ENCODE measurements at places on chromosomes 3 and 15.

- no peak for DNase-seq
Observed at GRCh38 chr15:27592036-27592760, 506.9 kb downstream of the OCA2 start.

- no peak for DNase-seq
Observed at GRCh38 chr3:17579289-17580031, 163.0 kb downstream of the TBC1D5 start.

DNA sequence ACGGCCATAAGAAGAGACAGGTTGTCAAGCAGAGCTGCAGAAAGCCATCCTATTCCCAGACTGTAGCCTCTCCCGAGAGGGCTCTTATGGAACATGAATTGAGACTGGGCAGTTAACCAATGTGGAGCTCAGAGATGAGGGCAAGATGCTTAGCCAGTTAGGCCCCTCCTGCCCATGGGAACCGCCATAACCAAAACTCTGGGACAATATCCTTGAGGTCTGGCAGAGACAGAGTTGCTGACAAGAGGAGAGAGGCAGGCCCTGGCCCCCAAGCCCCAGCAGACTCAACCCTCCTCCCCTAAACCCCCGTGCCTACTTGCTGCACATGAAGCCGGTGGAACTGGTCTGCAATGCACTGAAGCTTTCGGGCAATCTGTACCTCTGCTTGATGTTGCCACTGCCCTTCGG is 4.8 kb downstream of the BMF start:
- DNase-seq, result no peak

GRCh38 chr15:98062869-98063268 is 102.4 kb downstream of the ARRDC4 start:
- DNase-seq, result no peak

- DNase-seq, result no peak
Observed at GRCh38 chr3:127152684-127153505, 40.0 kb upstream of the PRR23E start.

DNA sequence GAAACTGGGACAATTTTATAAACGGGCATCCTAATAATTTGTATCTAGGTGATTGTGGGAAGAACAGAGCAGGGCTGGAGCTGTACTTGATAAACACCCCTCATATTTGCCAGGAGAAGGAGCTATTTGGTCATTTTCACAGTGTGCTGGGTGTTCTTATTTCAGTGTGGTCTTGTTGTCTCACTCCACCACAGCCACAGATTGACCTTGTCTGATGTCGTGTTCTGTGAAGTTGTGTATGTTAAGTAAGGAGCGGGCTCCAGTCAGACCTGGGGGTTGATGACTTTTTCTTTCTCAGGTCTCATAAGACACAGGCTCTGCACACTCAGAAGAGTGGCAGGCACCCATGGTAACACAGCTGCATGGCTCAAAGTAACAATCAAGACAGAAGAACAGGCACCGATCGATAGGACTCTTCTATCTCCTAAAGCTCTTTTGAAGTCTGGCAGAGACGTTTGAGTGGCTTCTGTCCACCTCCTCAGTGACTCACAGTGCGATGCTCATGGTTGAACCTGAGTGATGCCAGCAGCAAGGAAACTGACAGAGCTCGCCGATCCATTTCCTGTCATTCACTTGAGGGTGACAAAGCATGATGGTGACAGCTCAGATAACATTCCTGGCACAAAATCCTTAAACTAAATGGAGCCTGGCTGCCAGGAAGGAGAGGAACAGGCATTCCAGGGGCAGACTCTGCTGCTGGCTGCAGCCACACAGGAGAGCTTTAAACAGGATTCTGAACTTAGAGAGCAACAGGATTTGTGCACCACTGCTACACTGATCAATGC is 20.8 kb downstream of the DPH3 start:
- no peak for DNase-seq

- no peak for DNase-seq
Observed at GRCh38 chr15:66654361-66654738, 47.7 kb upstream of the SMAD6 start.

- DNase-seq, result no peak
Observed at GRCh38 chr3:46575577-46576222, 9.6 kb upstream of the LRRC2 start.

Data from inflammatory macrophage treated with lipopolysaccharide for 1 hour (primary cell).